ENCODE measurements at places on chromosomes 16 and 17.

DNA sequence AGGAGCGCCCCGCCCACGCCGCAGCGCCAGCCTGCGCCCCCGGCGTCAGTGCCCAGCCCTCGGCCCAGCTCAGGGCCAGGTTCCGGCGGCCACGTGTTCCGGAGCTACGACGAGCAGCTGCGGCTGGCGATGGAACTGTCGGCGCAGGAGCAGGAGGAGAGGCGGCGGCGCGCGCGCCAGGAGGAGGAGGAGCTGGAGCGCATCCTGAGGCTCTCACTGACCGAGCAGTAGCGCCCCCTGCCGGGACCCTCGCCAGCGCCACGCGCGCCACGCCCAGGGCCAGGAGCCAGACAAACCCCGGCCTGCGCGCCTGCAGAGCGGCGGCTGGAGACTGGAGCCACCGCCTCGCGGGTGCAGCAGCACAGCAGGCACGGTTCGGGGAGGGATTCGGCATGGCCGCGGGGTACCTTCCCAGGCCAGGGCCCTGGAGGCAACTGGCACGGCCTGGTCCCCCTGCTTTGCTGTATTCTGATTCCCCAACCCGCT is 9.3 kb downstream of the CORO6 start:
- peak; percentile 97 for DNase-seq

GRCh38 chr17:77649717-77650211 is 308.7 kb upstream of the TNRC6C start:
- no peak for DNase-seq

GRCh38 chr16:23950898-23951297 is 115.1 kb downstream of the PRKCB start:
- no peak for DNase-seq

GRCh38 chr16:82368041-82368440 is 198.0 kb upstream of the MPHOSPH6 start:
- peak; percentile 26 for DNase-seq
